Activated CD8-positive, alpha-beta memory T cell treated with anti-CD3 and anti-CD28 coated beads for 48 hours (primary cell): ENCODE measurements at places on chromosomes 16 and 17.

GRCh38 chr16:67632415-67633172 lies 12.3 kb upstream of the CARMIL2 start:
- no peak for DNase-seq

DNA sequence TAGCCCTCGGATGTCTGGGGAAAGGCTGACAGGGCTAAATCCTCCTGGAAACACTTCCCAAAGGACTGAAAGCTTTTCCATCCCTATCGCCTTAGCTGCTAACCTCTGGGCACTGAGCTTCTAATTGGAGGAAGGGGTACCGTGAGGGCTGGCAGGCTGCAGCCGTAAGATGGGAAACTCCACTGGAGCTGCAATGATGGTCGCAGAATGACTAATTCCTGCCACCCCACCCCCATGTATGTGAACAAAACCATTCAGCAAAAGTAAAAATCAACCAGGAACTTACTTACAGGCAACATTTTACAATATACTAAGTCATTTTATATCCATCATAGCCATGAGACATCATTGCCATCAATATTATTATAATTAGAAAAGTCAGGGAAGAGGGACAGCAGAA lies 133.3 kb downstream of the ABCC12 start:
- no peak for DNase-seq

- peak; percentile 74 for DNase-seq
Observed at GRCh38 chr17:49230636-49231562, at the start of gene PHOSPHO1. TSS of gene PHOSPHO1 (minus strand) at chr17:49230787. CDS start at chr17:49226691, 4,096 bp downstream.

- DNase-seq: no peak
Observed at GRCh38 chr16:11669380-11670146, 1.3 kb downstream of the SNN start.

- DNase-seq: no peak
Observed at GRCh38 chr17:39360537-39360936, 40.9 kb downstream of the FBXL20 start.

- DNase-seq: no peak
Observed at GRCh38 chr16:76532188-76532973, 255.2 kb downstream of the CNTNAP4 start.

- DNase-seq: no peak
Observed at GRCh38 chr17:7191571-7192270, 12.6 kb upstream of the ASGR1 start.

DNA sequence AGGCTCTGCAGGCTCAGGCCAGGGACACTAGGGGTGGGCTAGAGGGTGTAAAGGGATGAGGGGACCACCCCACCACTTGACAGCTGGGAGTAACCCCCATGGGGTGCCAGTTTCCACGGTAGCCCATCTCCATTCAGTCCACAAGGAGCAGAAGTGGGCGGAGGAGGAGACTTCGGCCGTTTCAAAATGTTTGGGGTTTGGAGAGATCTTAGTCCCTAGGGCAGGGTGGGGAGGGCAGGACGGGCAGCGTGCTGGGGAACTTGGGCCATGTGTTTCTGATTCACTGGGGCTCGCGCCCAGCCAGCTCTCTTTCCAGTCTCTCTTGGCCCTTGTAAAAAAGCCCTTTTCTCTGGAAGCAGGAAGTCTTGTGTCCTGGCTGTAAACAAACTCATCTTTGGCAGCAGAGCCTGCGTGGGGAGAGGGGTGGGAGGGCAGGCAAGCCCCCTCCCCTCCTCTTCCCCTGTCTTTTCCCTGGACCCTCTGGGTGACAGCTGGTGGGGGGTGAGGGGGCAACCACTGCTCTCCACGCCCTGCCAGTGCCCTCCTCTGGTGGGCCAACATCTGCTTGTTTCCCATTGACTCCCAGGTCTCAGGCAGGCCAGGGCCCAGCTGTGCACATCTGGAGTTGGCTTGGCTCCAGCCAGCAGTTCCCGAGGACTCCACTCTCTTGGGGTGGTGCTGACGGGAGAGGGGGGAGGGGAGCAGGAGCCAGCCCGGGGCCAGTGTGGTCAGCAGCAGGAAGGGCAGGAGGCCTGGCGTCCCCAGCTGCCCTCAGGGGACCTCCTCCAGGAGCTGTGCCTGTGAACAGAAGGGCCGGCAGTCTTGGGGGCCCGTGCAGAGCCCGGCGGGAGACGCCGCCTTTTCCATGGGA lies 8.1 kb downstream of the CYGB start:
- DNase-seq: no peak

DNA sequence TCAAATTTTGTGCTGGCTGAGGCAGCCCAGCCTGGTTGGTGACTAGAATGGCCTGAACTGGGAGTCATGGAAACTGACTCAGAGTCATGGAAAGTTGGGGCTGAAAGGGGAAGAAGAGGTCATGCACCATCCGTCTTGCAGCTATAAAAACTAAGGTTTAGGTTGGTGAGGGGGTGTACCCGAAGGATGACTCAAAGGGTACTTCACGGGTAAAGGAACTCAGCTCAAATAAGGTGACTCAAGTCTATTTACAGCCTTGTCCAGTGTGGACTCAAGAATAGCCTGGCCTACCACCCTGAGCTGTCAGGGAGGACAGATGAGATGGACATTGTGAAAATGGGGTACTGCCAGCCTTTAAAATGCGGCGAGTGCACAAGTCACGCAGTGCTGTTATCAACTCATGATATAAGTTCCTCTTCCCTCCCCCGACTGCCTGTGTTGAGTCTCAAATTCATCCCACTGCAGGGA lies 18.6 kb downstream of the CD300LB start:
- peak; percentile 36 for DNase-seq

DNA sequence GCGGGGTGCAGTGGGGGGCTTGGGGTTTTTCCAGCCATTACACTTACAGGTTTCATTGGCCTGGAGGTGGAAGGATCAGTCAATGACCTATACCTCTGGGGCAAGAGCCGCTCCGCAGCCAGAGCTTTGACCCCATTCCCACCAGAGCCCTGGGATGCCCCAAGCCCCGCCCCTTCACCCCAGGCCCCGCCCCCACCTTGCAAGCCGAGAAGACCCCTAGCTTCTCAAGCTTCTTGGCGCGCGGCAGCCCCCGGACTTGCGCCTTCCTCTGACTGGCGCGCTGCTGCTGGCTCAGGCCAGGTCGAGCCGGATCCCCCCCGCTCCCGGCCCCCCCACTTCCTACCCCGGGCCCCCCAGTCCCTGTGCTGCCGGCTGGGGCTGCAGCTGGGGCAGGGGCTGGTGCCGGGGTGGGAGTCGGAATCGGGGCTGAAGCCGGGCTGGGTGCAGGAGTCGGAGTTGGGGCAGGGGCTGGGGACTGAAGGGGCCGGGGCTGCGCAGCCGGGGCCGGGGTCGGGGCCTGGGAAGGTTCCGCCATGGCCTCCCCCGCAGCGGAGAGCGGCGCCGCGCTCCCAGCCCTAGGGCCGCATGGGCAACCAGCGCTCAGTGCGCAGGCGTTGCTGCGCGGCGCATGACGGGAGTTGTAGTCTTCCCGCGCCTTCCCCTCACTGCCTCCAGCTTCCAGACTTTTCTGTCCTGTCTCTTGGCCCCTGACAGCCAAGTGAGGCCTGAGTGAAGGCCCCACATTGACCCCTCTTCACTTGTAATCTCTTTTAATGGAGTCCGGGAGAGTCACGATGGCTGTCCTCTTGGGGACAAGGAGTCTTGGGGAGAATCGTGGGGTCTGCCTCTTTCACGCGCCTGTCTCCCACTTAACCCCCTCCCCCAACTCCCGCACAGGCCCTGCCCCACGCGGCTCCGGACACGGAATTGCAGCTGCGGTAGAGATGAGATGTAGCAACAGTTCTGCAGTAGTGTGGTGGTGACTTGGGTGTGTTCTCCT lies at the start of gene KAT2A:
Gene KAT2A, minus strand, starts transcription at position 598 of the 1,000 bp plus-strand sequence. Its CDS starts 63 bp downstream, at position 535.
- DNase-seq: peak; percentile 55
